ENCODE measurements at places on chromosomes 4 and X. TPM values are rescaled to one million over a fixed set of nuclear protein-coding genes. Genes with fewer than 3 reads are reported as not detected.
A peak's percentile ranks its signal among the peaks of the same experiment; 100 is the strongest.

GRCh38 chr4:111283066-111283677, 660.3 kb upstream of the PITX2 start:
- peak; percentile 1 for DNase-seq

DNA sequence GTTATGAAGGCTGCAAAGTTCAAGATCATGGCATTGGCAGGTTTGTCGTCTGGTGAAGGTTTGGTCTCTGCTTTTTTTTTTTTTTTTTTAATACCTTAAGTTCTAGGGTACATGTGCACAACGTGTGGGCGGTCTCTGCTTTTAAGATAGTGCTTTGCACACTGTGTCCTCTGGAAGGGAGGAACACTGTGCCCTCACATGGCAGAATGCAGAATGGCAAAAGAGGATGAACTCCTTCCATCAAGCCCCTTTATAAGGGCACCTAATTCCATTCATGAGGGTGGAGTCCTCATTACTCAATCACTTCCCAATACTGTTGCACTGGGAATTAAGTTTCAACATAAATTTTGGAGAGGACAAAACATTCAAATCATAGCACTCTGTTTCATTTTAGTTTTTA, 101.4 kb downstream of the GLRA2 start:
- no peak for DNase-seq

GRCh38 chr4:19725130-19725529, 526.6 kb upstream of the SLIT2 start:
- DNase-seq: no peak

The TEX13A gene
- total RNA-seq: not detected

The GEMIN8 gene
- 16.7 TPM for total RNA-seq

DNA sequence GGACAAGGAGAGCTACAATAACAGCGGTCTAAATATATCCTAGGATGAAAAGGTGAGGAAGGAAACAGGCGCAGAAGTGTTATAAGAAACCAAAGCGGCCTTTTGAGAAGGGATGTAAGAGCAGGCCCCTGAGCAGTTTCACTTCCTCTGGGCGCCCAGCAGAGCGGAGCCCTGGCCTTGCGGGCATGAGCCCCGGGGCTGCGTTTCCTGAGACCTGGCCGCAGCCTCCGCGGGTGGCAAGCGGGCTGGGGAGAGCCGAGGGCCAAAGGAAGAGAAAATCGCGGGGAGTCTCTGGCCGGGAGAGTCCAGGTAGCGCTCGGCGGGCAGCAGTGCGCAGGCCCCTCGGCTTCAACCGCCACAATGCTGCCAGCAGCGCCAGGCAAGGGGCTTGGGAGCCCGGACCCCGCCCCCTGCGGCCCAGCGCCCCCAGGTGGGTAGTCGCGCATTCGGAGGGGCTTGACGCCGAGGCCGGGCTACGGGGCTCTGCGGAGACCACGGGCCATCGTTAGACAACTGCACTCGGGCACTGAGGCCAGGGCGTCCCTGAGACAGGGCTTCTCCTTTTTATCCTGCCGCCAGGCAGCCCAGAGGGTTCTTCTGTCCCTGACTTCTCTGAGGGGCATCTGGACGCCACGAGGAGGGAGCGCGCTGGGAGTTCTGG, at the start of gene BANK1:
BANK1 (plus strand) TSS at position 210 of the 661 bp plus-strand sequence; CDS start at position 361, 151 bp downstream.
- no peak for DNase-seq

DNA sequence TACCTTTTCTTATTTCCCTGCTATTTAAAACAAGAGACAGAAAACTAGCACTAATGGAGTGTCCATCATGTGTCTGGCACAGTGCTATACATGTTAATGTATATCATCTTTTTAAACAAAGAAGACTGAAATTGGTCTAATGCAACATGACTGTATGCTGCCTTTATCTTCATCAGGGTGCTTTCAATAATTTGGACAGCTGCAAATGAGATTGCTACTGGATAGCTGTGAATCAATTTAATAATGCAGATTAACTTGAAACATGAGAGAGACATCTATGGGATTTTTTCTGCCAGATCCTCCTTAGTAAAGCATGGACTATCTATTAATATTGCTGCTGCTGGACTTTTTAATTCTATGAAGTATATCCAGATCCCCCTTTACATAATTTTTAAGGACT, 255.3 kb upstream of the ATOH1 start:
- no peak for DNase-seq

The ALAS2 gene
- total RNA-seq: not detected

The RNF175 gene
- not detected for total RNA-seq

The BEX2 gene
- total RNA-seq: 0.67 TPM

The CABS1 gene
- total RNA-seq: not detected

DNA sequence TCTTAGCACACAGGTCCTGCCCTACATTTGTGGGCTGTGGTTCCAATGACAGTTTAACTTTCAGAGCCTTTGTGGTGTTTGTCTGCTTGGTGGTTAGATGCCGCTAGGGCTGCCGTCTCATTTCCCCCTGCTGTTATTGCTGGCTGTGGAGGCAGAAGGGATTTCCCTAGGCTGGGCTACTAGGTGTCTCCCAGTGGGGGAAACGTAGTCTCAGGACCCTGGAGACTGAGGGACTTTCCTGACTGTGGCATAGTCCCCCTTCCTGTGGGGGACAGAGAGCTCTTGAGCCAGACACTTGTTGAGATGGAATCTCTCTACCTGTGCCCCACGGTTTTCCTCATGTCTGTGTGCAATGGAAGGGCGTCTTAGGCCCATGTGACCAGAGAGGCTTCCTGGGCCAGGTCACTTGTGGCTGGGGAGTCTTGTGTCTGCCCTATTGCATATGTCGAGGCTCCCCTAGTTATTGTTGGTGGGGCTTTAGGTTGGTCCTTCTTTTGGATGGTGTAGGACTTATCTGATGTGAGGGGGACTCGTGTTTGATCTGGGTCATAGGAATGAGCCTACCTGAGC, 68.2 kb downstream of the ARHGAP10 start:
- DNase-seq: no peak

- DNase-seq: no peak
Measured at GRCh38 chrX:73524906-73525305, 38.1 kb upstream of the CHIC1 start.

The TREX2 gene
- 0.73 TPM for total RNA-seq

DNA sequence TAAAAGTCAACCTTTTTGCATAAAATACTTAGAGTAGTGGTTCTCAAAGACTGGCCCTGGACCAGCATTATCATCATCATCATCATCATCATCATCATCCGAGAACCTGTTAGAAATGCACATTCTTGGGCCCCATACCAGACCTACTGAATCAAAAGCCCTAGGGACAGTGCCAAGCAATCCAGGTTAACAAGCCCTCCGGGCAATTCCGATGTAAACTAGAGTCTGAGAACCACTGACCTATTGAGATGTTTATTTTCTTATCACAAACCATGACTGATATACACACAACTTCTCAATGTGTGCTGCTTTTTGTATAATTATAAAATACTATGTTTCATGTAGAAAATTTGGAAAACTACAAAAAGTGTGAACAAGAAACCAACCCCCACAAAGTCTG, 133.4 kb upstream of the GATB start:
- DNase-seq: no peak

The IL3RA gene
- total RNA-seq: 28.2 TPM

DNA sequence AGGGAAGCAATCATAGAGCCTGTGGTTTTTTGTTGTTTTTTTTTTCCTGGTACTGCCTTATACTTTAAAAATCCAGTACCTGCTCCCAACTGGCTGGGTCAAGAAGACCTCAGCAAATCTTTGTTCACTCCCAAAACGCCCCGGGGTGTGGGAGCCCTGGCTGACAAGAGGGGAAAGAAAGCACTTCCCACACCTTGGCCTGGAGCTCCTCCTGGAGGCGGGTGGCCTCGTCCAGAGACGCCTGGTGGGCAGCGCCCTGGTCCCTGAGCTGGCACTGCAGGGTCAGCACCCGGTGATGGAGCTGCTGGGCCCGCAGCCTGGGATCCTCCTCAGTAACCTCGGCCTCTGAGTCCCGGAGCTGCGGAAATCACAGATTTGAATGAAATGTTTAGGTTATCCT, 38.2 kb downstream of the C4orf50 start:
- DNase-seq: no peak

The NLGN3 gene
- total RNA-seq: 0.13 TPM

Measured in pulmonary artery endothelial cell (primary cell).